G401 (cell line): ENCODE measurements at places on chromosomes 3 and 15. TPM values are rescaled to one million over a fixed set of nuclear protein-coding genes. Genes with fewer than 3 reads are reported as not detected.

The CHP1 gene
- 107 and 141 TPM in 2 replicates for total RNA-seq

The ZIC1 gene
- total RNA-seq, result not detected in 2 replicates

DNA sequence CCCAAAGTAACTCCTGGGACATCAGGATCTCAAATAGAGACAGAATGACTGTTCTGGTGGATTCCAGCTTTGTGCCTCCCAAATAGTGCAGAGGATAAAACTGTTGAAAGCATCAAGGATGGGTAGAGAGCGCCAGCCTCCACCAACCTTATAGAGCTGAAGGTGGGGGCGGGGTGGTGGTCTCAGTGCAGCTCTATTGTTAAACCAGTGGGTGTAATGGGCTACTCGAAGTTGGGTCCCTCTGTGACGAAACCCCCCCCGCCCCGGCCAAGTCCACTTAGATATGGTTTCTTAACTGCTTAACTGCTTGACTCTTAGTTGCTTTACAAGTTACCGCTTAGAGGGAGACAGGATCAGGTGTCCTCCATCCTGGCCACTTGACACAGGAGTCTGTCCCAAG is 22.7 kb downstream of the DHX30 start:
- no peak for DNase-seq

DNA sequence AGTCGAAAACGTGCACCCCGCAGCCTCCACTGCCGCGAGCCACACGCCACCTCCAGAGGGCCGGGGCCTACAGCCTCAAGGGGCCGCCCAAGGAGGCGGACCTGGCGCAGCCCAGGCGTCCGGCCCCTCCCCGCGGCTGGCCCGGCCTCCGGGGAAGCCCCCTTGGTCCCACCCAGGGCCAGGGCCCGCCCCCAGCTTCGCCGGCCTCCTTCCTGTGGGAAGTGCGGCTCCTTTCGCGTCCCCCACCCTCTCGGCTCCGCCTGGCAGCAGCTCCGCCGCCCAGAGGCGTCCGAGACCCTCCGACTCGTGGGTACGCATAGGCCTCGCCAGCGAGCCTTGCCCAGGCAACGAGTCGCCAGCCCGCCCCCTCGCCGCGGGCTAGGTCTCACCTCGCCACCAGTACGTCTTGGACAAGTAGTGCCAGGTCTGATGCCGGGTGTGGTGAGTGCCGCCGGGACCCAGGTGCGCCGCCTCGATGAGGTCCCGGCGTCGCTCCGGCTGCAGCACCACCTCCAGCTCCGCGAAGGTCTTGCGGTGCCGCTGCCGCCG is 642 bp downstream of the ZBTB11 start:
- DNase-seq, result peak; percentile 85

DNA sequence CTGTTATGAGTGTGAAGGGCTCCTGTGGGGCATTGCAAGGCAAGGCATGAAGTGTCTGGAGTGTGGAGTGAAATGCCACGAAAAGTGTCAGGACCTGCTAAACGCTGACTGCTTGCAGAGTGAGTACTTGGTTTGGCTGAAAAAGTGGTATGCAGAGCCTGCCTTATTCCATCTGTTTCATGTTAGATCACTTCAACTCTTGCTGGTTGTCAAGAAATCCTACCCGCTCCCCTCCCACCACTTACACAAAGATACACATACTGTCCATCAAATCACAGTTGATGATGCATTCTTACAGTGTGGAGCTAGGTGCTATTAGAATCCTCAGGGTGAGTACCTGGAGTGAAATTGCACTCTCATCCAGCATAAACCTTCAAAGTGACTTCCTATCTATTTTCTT is 272.1 kb downstream of the UNC13C start:
- DNase-seq, result no peak
